ENCODE measurements at places on chromosomes 12 and 14.
A peak's percentile ranks its signal among the peaks of the same experiment; 100 is the strongest.

- peak; percentile 13 for DNase-seq
These were observed 11.0 kb downstream of the KRT7 start for GRCh38 chr12:52243856-52244614.

GRCh38 chr12:131907379-131908091 is 13.1 kb downstream of the ULK1 start:
- DNase-seq: no peak

GRCh38 chr12:27552886-27553560 is 29.0 kb downstream of the PPFIBP1 start:
- no peak for DNase-seq

DNA sequence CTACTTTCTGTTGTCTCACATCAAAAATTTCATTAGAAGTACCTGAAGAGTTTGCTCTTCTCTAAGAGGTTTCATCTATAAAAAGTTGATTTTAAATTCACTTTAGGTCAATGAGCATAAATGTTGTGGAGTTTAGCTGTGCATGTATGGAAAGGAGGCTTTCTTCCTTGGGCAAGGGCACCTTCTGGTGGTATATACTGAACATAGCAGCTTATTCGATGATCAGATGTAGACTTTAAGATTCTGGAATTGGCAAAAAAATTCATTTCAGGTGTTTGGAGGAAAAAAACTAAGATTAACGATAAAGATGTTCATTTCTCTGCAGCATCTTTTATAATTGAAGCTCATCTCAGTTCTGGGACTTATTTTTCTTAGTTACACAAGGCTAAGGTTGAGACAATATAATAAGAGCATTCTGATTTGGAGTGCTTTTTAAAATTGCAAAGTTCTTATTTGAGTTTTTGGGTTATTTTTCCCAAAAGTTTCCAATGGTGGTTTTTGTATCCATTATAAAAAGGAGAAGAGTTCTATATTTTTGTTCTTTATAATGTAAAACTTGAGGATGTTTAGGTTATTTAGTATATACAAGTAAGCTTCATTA is 46.8 kb downstream of the TMEM117 start:
- no peak for DNase-seq

DNA sequence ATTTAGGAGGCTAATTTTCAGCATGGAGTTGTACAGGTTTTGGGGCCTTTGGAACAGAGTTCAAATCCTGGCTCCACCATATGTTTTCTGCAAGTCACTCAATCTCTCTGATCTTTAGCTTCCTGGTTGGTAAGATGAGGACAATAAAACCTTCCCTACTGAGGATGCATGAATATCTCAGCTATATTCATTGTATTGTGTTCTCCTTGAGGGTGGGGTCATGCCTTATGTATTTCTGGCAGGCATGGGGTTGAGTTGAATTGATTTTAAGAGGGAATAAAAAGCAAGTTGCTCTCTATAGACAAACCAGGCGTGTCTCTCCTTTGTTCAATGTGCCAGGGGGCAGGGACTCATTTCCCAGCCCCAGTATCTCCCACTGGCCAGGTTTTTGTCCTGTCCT is 173.1 kb downstream of the C12orf75 start:
- no peak for DNase-seq

GRCh38 chr12:3091038-3091319 is 13.8 kb downstream of the TSPAN9 start:
- DNase-seq: no peak

DNA sequence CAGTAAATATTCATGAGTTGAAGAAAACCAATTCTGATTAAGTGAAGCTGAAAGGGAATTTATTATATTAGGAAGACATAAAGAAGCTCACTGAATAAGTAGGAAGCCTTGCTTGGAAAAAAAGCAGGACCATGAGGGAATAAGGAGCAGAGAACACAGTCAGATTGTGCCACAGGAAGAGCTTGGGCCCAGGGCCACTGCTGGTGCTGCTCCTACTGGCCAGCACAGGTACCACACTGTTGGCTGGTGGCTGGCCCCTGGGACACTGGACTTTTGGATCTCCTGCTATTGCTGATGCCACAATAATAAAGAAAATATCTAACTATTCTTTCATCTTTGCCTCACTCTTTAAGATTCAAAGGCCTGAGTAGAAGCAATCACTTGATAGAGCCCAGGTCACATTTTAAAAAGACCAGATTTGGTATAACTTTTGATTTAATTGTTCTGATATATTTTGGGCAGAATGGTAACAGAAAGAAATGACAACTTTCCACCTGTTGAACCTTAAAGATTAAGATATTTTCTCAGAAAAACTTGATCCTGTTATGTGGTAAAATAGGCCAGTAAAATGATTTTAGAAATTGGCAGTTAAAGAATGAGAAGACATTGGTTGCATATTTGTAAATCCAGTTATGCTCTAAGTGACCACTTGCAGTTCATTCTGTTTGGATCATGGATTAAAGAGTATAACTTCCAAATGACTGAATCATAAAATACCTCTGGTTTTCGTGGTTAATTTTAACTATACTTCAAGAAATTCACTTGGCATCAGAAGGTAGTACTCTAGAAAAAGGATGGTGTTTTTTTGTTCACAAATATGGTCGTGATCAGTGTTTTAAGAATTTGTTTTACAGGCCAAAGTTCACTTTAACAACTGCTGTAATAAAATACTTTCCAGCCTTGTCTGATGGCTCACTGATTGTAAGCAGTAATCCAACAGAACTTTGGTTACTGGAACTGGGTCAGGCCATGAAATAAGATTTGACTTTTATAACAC is 68.3 kb downstream of the DERA start:
- no peak for DNase-seq

DNA sequence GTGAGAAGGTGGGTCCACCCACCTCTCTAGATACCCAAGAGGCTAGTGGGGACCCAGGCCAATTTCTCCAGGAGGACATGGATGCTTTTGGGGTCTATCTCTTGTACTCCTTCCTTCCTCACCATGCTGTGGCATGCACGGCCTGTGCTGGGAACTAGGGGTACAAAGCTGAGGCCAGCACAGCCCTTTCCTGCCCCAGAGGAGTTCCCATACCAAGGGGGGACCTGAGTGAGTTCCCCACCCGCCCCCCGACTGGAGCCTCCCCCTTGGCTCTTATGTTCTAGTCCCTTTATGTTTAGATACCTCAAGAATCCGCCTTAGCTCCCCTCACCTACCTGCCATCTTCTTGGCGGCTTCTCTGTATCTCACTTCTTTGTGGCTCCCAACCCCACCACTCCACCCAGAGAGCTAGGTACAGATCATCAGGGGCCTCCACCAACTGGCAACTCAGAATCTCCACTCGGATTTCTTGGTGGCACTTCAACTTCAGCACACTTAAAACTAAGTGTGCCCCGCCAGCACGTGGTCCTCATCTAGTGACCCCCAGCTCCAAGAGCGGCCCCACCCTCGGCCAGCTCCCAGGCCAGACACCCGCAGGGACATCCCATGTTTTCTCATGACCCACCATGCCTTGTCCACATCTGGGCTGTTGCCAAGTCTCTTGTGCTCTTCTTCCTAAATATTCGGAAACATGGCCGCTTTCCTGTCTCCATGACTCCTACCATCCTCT is 115.2 kb upstream of the RTL1 start:
- DNase-seq: no peak

DNA sequence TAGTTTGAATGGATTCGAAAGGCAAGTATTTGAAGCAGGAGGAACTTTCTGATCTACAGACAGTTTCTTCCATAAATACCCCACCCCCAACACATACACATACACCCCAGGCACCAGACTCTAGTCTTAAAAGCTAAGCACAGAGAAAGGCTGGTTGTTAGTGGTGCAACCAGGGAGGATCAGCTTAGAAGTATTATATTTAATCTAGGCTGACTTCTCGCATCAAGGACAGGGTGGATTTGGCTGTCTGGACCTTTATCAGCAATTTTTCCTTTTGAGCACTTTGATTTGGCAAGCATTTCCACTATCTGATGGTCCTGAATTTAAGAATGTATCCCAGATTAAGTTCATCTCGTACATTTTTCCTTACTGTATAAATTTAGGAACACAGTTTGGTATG is 1489.8 kb upstream of the FLRT2 start:
- DNase-seq: no peak

GRCh38 chr12:122250047-122250446 is 16.2 kb downstream of the VPS33A start:
- no peak for DNase-seq

- no peak for DNase-seq
These were observed 39.1 kb downstream of the CORO1C start for GRCh38 chr12:108691998-108692808.

DNA sequence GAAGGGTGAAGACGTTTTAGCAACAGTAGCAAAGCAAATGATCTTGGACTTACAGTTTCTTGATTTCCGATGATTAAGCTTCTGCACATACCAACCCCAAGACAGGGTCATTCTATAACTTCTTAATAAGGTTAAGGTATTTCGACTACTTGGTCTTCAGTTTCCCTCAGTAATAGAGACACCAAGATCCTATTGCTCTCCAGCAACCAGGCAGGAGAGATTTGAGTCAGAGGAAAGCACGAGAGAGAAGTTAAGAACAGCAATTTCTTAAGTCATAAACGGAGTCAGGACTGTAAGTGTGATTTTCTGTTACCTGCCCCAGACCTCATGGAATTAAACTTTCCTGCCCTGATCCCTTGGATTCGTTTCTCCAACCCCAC is 215.6 kb downstream of the TTC8 start:
- DNase-seq: no peak

GRCh38 chr12:56143870-56144269 is 8.5 kb upstream of the MYL6B start:
- DNase-seq: no peak

GRCh38 chr12:33671676-33672075 is 232.1 kb upstream of the SYT10 start:
- DNase-seq: no peak

DNA sequence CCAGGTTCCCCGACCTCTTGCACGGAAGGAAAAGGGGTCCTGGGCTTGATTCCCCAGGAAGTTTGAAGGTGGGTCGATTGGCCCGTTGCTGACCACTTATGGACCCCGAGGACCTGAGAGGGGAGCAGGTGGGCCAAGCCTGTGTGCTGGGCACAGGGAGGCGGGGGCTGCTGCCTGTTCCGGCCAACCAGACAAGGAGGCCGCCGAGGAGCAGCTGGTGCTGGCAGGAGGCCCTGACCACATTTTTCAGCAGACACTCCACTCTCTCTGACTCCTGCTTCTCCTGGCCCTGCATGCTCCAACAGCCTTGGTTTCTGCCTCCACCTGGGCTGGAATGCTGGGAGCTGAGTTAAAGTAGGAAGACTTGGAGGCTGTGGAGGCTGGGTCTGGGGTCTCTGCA is 42.8 kb downstream of the NOS1 start:
- no peak for DNase-seq

DNA sequence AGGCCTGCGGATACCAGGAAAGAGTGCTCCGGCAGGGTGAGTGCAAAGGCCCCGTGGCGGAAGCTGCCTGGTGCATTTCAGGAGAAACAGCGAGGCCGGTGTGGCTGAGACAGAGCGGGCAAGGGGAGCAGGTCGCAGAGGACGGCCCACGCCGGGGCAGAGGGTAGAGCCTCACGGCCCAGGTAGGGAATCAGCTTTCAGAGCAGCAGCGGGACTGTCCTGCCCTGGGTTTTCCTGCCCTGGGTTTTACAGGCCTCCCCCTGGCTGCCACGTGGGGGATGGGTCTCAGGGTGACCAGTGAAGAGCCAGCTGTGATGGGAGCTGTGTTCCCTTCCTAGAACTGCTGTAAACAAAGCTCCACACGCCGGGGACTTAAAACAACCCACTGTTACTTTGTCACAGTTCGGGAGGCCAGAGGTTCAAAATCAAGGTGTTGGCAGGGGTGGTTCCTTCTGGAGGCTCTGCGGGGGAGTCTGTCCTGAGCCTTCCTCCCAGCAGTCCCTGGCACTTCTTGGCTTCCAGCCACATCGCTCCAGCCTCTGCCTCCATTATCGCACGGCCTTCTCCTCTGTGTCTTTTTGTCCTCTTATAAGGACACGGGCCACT is 10.4 kb downstream of the NCOR2 start:
- no peak for DNase-seq

DNA sequence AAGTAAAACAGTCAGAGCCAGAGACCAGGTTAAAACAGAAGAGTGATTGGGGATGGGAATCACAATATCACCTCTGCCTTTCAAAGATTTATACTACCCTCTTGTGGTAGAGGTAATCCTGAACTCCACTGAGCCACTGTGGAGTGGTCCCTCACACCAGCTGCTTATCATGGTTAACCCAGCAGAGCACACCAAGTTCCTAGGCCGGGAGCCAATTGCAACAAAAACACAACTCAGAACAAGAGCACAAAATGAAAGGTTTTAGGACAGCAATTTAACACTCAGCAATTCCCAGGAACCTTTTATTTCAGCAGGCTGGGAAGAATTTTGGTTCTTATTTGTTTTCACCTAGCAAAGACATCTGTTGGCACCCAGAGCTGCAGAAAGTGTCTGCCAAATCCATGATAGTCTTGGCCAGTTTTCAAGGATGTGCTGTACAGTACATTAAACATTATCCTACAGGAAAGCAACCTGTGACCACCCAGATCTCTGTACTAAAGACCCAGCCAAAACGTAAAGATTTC is 220.5 kb upstream of the ATXN7L3B start:
- DNase-seq: no peak

DNA sequence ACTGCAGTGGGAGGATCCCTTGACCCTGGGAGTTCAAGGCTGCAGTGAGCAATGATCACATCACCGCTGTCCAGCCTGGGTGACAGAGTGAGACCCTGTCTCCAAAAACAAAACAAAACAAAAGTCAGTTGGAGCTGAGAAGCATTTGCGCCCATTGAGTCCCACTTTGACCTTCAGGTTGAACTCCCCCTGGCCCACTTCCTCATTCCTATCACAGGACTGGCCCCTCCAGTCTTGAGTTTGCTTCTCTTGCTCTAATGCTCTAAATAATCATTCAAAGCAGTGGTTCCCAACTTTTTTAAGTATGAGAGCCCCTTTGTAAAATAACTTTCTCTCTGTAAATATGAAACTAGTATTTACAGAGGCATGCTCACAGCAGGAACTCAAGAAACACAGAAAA is 28.0 kb upstream of the GSC start:
- DNase-seq: no peak

GRCh38 chr12:122054842-122055520 is 23.6 kb upstream of the MLXIP start:
- DNase-seq: no peak

- no peak for DNase-seq
These were observed 1021.9 kb downstream of the LRFN5 start for GRCh38 chr14:42628602-42629001.

DNA sequence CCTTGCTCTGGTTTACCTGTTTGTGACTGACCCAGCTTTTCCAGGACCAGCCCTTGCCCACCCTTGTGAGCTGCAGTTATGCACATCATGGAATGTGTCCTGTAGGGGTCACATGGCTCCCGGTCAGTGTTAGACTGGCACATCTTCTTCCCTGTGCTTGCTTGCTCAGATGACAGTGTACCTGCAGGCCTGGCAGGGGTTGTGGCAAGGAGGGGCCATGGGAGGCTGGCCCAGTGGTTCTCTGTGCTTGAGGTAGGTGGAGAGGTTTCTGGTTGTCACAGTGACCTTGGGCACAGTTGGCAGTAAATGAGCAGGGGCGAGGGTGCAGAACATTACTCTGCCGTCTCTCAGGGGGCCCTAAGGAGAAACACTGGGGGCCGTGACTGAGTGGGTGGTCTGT is 27.6 kb upstream of the RD3L start:
- no peak for DNase-seq

Measured in activated T-helper 1 cell treated with anti-CD3 and anti-CD28 coated beads, Interleukin-2, amount 50 U/mL, for 16 hours (primary cell).